Fibroblast of skin of left quadriceps (primary cell): ENCODE measurements at places on chromosomes 12 and 14.

GRCh38 chr12:87813476-87814234 lies 215.5 kb downstream of the C12orf50 start:
- no peak for DNase-seq

GRCh38 chr12:11307143-11307542 lies 3.1 kb downstream of the PRB4 start:
- DNase-seq: no peak

DNA sequence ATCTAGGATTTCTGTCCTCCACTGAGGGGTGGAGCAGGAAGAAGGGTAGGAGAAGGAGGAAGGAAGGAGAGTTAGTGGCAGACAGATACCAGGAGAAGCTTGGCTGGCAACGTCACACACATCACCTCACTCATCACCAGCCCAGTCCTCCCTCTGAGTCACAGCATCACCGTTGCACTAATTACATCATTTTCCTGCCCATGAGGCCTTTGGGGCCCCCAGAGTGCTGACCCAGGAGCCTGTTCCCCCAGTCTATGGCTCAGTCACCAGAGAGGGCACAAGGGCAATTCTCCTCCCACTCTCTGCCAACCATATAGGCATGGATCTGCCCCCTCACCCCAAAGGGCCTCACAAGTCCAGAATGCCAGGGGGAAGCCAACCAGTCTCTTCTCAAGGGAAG lies 4.6 kb downstream of the RND1 start:
- no peak for DNase-seq

DNA sequence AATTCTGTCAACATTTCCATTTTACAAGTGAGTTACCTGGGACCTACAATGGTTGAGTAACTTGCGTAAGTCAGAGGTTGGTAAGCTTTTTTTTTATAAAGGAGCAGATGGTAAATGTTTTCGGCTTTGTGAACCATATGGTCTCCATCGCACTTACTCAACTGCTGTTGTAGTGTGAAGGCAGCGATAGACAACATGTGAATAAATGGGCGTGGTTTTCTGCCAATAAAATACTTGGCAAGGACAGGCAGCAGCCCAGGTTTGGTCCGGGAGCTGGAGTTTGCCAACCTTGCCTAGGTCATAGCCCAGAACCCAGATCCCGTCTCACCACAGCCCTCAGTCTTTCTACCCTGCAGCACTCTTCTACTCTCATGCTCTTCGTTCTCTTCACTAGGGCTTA lies 6.3 kb downstream of the DDX55 start:
- no peak for DNase-seq

GRCh38 chr12:119423285-119423684 lies 88.8 kb downstream of the CCDC60 start:
- DNase-seq: no peak

DNA sequence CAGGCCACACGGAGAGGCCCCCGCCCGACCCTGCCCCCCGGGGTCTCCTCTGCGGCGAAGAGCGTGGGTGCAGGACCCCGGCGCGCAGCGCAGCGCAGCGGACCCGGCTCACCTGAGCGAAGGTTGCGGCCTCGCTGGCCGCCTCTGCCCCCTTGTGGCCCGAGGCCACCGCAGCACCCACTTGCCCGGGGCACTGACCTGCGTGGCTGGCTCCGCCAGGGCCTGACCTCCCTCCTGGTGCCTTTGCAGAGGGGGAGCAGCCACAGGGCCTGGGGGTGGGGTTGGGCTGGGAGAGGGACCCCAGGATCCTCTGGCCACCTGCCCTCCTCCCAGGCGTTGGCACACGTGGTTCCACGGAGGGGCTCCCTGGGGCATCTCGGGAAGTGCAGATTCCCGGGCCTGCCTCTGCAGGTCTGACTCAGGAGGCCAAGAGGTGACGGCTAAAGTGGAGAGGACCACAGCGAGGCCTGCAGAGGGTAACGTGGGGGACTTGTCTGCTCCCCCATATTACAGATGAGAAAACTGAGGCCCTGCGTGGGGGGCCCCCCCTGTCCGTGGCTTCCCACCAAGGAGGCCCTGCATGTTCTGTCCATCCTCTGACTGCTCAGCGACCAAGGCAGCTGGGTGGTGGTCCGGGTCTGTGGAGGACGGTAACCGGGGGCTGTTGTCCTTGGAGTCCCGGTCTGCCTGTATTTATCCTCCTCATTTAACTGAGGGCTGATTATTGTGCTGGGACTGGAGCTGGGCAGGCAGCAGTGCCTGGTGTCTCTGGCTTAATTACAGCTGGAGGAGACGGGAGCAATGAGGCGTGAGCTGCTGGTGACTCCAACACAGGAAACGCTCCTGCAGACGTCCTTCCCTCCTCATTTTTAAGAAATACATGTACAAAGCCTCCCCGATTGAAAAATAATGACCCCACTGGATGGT lies 67.9 kb upstream of the BEGAIN start:
- no peak for DNase-seq

GRCh38 chr14:73386342-73386741 lies 72.0 kb downstream of the NUMB start:
- DNase-seq: no peak

GRCh38 chr12:111446631-111447570 lies 41.2 kb downstream of the SH2B3 start:
- no peak for DNase-seq

DNA sequence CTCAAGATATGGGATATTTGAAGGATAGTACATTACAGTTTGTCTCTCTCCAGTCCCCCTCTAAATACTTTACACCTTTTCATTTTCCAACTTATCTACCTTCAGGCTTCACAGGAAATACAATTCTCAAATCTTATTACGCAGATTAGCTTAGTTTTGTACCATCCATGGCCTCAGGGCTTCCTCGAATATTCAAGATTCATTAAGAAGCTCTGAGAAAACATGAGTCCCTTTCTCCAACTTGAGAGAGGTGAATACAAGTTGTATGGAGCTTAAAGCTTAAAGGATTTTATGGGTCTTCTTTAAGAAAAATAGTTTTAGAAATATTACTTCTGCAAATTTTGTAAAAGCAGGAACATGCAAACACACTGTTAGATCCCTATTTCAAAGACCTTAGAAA lies 1212.5 kb downstream of the GALC start:
- no peak for DNase-seq

DNA sequence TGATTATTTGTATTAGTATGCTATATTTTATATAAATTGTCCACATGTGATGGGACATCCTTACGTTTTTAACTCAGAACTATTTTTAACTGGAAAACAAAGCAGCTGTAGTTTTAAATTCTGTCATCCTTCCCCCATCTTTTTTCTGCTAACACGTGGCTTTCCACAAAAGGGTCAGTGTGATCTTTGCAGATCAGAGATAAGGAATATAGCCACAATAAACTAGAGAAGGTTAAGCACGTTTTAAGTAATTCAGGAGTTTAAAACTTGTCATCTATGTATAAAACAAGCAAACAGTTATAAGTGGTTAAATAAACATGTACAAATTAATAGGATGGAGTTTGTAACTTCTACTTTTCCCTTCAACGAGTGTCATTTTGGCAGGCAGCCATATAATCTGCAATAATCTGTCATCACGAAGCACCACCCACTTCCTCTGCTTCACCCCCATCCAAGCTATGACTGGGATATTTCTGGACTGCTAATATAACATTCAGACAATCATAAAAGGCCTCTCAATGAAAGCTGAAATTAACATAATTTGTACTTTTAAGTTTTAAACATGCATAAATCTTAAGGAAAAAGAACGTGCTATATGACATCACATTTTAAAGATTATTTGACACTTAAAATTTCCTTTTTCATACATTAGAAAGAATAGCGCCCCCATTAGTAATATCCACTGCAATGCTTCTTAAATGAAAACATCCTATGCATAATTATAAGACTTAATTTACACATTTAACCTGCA lies 15.3 kb downstream of the TAOK3 start:
- no peak for DNase-seq

- peak; percentile 27 for DNase-seq
Observed at GRCh38 chr12:40224439-40225291, at the start of gene LRRK2. Gene LRRK2 (plus strand): TSS chr12:40224997. CDS start chr12:40225132, 135 bp downstream.

- DNase-seq: no peak
Observed at GRCh38 chr14:90504643-90505042, 107.8 kb downstream of the CALM1 start.

GRCh38 chr12:127548123-127548553 lies 718.8 kb upstream of the TMEM132C start:
- peak; percentile 59 for DNase-seq
